Cerebellar cortex (tissue), 1 donor: ENCODE measurements at places on chromosomes 1 and 21.

GRCh38 chr1:168603501-168604110 lies 27.2 kb downstream of the XCL1 start:
- peak; percentile 79 for DNase-seq

DNA sequence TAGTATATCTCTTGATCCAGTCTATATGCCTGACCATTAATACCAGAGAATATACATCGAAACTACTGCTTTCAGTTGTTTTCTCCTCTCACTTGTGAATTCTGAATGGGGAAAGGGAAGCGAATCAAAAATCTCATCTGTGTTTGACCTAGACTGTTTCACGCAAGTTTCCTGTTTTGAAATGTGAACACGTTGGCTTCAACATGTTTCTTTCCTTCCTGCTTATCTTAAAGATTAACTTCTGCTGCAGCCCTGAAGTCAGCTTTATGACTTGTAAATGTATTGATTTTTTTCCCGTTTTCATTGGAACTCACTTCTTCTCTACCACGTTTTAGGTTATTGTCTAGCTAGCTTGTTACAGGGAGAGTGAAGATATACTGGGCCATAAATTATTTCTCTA lies 49.9 kb downstream of the SNX27 start:
- DNase-seq = no peak

- no peak for DNase-seq
Observed at GRCh38 chr21:39119891-39120290, 63.4 kb downstream of the PSMG1 start.

GRCh38 chr1:170640581-170640980 lies 23.4 kb upstream of the PRRX1 start:
- DNase-seq = no peak

- no peak for DNase-seq
Observed at GRCh38 chr1:182092336-182092735, 30.8 kb upstream of the ZNF648 start.

DNA sequence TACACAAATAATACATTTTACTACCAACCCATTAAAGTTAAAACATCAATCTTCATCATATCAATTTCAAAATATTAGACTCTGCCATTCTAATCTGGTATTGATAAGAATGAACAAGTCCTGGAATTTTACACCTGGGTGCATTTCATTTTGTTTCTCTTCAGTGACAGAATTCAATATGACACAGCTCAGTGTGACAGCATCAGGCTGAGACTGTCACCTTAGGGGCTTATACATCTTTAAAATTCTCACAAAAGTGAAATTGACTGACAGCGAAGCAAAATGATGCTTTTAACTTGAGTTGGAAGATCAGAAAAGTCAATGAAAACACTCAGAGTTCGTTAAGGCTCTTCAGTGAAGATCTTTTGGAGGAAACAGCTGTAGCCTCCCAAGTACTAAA lies 213.0 kb downstream of the DAB1 start:
- DNase-seq = no peak

DNA sequence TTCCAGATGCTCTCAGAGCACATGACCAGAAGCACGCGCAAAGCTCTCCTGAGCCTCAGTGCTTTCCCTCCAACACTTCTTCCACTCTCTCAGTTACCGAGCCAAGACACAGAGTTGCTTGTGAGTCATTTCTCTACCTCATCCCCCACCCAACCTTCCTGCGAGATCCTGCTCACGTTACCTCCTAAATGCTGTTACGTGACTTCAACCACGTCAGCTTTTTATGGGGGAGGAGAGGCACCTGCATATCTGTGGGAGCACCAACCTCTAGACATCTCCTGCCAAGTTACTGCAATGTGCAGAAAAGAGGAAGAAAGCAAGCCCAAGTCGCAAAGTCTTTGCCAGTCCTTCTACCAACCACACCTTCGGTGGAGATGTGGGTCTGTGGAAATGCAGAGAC lies 27.2 kb upstream of the ERG start:
- DNase-seq = no peak

GRCh38 chr1:231487910-231488309 lies 40.6 kb upstream of the TSNAX start:
- DNase-seq = no peak

- no peak for DNase-seq
Observed at GRCh38 chr1:71074681-71075080, 6.2 kb downstream of the ZRANB2 start.

DNA sequence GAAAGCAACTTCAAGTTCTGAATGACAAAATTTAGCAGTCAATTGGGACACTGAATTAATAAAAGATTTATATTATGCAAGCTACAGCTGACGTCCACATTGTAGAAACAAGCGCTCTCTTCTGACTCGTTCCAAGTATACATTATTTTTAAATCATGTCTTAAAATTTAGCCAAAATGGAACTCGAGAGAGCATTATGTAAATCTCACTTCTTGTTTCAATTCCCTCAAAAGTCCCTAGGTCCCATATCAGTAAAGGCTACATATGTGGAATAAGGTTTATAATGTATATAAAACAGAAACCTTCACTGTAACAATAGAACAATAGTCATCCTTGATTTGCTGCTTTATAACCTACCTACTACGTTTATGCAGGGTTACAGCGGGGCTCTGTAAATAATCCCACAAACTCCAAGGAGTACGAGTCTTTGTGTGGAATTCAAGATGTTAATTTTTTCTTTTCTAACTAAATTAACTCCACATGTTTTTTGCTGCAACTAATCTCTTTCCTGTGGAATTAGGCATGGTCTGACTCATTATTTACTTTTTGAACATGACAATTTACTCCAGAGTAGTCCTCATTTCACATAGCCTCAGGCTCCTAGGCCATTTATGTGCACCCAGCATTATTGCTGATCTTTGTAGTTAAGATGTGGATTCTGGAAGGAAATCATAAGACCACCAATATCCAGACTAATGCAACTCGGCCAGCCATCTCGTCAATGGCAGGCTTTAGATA lies 785.1 kb downstream of the LTN1 start:
- DNase-seq = no peak

- DNase-seq = peak; percentile 33
Observed at GRCh38 chr21:36661511-36662309, 37.2 kb upstream of the SIM2 start.

DNA sequence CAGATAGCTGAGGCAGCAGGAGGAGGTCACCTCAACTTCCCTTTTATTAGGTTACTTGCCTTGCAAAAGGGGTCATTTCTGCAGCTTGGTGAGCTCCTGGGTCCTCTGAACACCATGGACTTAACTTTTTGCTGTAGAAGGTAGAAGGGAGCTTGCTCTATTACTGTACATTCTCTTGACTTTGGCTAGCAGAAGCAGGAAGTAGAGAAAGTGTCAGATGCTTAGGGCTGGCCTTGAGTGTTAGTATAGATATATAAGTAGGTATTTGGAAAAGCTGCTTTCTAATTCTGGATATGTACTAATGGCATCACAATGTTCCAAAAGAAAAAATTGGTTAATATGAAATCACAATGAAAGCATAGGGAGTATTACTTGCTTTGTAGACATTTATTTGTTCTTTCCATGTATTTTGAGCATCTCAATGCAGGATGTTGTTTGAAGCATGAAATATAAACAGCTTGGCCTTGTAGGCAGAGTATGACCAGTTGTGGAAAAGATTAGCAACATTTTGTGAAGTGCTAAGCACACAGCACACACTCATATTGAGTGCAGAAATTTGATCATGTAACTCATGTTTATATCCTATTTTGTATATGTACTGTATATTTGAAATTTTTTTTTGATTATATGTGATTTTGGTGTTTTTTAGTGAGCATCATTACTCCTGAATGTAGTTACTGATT lies 108.8 kb downstream of the DYRK1A start:
- DNase-seq = no peak

DNA sequence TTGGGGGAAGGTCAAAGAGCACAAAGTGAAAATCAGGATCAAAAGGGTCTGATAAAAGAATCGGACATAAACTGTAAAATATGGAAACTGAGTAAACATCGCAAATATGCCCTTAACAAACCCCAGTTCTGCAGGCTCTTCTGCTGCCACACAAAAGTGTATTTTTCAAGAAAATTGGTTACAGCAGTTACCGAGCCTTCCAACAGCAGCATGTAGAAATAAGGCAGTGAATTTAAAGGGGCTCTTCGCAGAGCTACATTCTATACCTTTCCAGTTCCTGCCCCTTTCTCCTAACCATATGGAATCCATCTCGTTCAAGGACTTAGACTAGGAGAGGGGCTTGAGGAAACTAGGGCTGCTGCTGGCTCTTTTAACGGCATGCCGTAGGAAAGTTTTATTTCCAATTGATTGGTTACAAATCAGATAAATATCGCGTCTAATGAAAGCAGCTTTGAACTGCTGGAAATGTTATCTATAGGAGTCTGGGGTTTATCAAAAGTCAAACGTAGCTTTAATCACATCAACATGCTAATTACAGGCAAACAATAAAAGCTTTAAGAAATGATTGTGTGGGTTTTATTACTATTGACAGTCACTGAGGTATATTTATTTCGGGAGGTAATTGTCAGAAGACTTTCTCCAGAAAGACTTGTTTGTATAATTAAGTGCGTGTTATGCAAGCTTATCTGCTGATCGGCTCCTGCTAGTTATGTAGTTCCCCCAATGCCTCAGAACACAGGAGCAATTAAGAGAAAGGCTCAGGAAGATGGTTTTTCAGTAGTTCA lies 59.1 kb downstream of the GORAB start:
- peak; percentile 69 for DNase-seq

DNA sequence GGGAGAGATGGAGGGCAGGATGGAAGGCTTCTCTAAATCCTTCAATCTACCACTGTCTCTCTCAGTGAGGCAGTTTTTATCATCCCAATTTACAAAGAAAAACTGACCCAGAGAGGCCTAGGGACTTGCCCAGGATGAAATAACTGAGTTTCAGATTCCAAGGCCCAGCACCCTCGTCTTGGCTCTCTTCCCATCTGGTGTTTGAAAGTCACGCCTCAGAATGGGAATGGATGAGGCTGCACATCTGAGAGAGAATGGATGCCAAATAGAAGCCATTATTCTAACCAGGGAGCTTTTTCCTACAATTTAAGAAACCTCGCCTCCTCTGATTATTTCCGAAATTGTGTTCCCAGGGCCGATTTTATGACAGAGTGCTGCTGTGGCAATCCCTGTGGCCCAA lies 10.6 kb upstream of the KCNN3 start:
- DNase-seq = no peak

DNA sequence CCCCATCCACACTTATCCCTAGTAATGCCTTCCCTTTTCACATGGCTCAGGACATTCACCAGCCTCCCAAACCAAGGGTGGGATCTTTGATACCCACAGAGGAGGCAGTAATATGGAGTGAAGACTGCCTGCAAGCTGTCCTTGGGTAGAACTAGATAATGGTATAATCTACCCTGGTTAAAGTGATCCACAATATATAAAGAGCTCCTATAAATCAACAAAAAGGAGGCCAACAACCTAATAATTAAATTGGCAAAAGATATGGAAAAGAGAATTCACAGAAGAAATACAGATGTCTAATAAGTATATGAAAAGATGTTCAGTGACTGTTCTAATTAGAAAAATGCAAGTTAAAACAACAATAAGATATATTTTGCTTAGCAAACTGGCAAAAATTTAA lies 30.7 kb upstream of the SPOCD1 start:
- no peak for DNase-seq

- no peak for DNase-seq
Observed at GRCh38 chr1:36836196-36836883, 198.0 kb downstream of the GRIK3 start.

GRCh38 chr1:51515312-51515960 lies 3.6 kb downstream of the EPS15 start:
- DNase-seq = no peak

DNA sequence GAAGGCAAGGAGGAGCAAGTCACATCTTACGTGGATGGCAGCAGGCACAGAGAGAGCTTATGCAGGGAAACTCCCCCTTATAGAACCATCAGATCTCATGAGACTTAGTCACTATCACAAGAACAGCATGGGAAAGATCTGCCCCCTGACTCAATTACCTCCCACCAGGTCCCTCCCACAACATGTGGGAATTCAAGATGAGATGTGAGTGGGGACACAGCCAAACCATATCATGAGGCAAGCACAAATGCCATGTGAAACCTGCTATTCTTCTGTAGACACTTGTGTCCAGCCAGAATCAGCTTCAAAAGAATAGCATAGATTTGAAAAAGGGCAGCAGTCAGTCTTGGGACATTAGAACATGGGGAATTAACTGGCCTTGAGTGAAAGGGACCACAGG lies 32.2 kb upstream of the UBE2U start:
- DNase-seq = no peak

DNA sequence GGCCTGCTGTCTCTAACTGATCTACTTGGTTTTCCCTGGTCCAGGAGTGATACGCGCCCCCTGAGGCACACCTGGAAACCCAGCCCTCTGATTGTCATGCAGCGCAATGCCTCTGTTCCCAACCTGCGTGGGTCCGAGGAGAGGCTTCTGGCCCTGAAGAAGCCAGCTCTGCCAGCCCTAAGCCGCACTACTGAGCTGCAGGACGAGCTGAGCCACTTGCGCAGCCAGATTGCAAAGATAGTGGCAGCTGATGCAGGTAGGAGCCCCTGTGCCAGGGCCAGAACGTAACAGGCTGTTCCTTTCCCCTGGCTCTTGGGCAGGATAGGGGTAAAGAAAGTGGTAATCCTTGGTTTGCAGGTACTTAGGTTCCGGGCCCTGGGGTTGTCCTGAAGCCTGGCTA lies 6.8 kb downstream of the MTFR1L start:
- no peak for DNase-seq

DNA sequence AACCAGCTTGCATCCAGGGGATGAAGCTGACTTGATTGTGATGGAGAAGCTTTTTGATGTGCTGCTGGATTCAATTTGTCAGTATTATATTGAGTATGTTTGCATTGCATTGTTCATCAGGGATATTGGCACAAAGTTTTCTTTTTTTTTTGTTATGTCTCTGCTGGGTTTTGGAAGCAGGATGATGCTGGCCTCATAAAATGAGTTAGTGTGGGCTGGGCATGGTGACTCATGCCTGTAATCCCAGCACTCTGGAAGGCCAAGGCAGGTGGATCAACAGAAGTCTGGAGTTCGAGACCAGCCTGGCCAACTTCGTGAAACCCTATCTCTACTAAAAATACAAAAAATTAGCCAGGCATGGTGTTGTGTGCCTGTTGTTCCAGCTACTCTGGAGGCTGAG lies 8.6 kb downstream of the OR2L3 start:
- no peak for DNase-seq

GRCh38 chr1:39927538-39927937 lies 25.8 kb upstream of the MYCL start:
- no peak for DNase-seq

GRCh38 chr21:44966135-44967081 lies 26.6 kb downstream of the SLX9 start:
- DNase-seq = peak; percentile 45

DNA sequence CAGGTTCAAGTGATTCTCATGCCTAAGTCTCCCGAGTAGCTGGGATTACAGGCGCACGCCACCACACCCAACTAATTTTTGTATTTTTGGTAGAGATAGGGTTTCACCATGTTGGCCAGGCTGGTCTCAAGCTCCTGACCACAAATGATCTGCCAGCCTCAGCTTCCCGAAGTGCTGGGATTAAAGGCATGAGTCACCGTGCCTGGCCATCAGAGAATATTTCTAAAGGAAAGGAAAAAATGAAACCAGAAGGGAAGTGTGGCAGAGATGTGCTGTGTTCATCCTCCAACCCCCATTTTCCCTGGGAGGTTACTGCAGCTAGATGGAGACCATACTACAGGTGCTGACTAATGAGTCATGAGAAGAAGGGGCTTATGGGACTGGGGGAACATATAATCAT lies 964.1 kb downstream of the TTLL7 start:
- DNase-seq = no peak
